Thoracic aorta (tissue), 2 donors: ENCODE measurements at places on chromosomes 3 and 15.

DNA sequence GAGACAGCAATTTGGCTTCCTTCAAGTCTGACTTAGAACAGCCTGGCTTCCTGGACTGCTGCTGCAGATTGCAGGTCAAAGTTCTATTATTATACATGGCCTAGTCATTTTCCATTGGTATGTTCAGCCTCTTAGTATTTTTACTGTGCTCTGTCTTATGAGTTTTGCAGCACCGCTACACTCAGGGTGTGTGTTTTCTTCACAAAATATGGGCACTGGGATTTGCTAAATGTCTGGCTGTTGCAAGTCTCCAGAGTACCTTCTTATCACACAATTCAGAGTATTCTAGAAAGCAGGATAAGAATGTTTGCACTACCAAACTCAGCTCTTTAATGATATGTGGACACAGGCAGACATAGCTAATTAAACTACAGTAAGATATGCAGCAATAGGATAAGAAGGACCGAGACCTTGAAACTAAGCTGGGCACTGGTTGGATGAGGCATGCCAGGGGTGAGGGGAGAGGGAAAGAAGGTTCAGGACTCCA lies 203.0 kb upstream of the PDZRN3 start:
- no peak for DNase-seq

- no peak for DNase-seq
Measured at GRCh38 chr15:85482894-85483293, 102.5 kb downstream of the AKAP13 start.

DNA sequence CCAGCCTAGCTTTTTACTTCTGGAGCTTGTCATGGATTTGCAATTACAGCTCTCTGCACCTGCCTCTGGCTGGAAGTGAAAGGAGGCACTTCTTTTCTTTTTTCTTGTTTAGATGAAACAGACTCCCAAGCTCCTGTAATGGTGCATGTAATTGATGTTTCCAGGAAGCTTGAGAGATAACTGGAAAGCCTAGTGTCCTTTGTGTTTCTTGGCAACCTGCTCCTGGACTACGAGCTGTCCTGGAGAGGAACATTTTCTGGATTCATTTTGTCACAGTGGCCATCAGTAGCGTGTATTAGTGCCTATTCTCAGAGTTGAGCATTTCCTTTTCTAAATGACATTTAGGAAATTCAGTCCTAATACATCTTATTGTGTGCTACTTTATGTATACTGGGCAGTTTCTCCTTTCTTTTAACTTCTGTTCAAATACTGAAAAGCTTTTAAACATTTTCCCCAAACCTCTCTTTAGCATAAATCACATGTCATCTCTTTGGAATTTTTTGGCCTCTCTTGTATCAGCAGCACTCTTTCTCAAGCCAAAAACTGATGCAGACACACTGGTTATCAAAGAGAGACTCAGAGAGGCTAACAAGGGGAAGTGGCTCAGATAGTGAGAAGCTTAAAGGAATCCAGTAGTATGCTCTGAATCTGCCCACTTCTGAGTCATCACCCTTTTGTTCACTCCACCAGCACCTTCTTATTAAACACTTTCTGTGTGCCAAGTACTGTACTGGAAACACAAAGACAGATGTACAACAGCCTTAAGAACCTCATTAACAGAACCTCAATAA lies 62.6 kb upstream of the SLC2A2 start:
- DNase-seq = no peak

GRCh38 chr3:122421836-122422235 lies 6.0 kb upstream of the WDR5B start:
- DNase-seq = no peak

GRCh38 chr15:100704281-100705055 lies 102.1 kb downstream of the ASB7 start:
- DNase-seq = no peak

DNA sequence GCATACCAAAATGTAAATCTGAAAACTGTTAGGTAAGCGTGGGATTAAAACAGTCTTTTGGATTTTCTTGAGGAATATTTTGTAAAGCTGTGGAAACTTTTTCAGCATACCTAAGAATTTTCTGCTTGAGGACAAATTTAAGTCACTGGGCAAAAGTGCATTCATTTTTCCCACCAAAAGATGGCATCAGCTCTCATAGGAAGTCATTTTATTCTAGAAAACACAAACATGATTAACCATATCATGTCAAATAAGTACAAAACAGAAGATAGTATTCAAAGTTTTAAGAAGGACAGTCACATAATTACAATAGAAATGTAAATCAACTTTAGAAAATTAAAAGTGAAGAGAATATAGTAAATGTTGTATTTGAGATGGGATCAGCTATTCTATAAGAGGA lies 63.5 kb downstream of the SLC49A4 start:
- DNase-seq = no peak

GRCh38 chr3:59043391-59043790 lies 6.4 kb downstream of the CFAP20DC start:
- no peak for DNase-seq
